ENCODE measurements at places on chromosomes 6 and 20.
A peak's percentile ranks its signal among the peaks of the same experiment; 100 is the strongest.

GRCh38 chr6:16374461-16375200, 136.2 kb downstream of the GMPR start:
- no peak for DNase-seq

- DNase-seq = peak; percentile 63
Measured at GRCh38 chr20:17617212-17617867, 47.5 kb downstream of the DSTN start.

DNA sequence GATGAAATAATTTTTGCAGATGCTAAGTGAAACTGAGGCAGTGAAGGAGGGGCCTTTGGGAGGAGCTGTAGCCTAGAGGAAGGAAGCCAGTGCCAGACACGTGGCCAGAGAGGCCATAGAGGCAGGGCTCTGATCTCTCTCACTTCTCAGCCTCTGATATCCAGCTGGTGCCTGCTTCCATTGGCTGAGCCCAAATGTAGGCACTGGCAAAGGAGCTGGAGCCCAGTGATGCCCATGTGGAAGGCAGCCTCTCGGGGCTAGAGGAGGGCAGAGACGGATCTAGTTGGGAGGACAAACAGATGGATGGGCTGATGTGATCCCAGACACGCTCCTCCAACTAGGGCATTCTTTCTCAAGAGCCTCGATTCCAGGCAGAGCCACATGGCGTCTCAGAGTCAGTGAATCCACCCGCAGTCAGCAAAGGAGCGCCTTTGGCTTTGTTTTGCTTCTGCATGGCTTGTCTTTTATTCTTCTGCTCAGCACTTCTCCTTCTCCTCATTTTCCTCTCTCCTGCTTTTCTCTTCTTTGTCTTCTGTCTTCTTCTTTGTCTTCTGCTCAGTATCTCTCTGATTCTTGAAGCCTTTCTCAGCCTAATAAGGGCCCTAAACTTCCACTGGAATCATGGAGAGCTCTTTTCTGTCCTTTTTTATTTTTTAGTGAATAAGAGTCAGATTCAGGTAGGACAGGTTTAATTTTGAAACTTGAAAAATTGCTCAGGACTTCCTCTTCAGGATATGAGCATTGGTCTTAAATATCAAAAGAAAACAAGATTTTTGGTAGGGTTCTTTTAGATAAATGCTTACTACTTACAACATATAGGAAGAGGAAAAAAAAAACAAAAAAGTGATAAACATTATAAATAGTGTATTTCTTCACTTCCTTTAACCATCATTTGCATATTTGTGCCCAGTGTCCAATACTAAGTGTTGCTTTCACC, 41.8 kb downstream of the CYP24A1 start:
- DNase-seq = no peak

DNA sequence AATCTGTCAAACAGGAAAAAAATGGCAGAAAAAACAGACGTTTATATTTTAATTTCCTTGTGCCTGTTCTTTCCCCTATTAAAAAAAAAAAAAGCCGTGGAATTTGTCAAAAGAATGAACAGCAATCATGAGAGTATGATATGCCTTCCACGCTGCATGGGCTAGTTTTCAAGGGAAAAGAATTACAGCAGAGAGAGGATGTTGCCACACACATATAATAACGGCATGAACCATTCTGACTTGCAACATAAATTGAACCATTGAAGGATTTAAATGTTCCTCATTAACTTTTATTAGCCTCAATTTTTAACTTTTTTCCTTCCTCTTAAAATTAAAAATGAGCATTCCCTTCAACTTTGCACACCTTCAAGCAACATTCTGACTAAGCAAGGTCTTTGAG, 301.8 kb downstream of the FOXC1 start:
- DNase-seq = no peak

DNA sequence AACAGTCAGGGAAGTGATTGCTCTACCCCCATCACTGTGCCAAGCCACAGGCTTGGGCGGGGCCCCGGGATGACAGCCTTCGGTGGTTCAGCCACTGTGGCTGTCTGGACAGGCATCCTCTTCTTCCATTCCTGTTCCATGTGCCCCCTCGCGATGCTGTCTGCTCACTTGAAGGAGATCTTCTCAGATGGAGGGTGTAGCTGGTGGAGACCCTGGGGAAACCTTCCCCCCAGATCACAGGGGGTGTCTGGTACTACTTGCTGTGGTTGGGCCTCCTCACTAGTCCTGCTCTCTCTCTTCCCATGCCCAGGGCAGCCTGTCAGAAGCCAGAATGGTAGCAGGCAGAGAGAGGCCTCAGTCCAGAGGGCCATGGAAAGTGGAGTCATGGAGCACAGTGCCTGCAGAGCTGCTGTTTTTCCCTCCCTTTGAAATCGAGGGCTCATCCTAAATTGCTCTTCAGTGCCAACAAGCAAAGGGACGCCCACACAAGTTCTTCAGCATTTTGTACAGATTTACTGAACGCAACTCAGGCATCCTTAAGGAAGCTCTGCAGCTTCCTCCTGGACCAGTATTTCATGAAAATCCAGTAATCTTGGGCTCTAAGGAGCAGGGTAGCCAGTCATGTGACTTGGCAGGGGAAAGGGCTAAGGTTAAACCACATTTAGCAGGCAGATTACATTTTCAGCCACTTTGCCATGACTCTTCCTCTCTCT, 326.6 kb downstream of the ZFAND3 start:
- no peak for DNase-seq

- DNase-seq = no peak
Measured at GRCh38 chr6:113562248-113562647, 294.9 kb upstream of the MARCKS start.

- DNase-seq = no peak
Measured at GRCh38 chr20:22686097-22686496, 101.7 kb upstream of the FOXA2 start.

GRCh38 chr6:49549691-49550491, 577 bp upstream of the C6orf141 start:
- no peak for DNase-seq

- DNase-seq = no peak
Measured at GRCh38 chr6:12165297-12165696, 124.9 kb upstream of the EDN1 start.

DNA sequence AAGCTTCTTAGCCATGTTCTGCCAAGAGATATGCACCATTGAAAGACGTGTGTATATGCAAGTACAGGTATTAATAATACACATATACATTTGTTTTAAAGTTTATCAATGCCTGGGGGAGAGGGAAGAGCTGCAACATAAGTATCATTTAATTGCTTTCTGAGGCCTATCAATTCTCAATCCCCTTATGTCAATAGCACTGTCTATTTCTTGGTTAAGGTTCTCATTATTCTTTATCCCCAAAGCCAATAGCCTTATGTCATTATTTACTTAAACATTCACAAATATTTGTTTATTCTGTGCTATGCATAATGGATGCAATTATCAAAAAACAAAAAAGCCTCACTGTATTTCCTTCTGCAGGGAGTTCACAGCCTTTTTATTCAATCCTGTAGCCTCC, 350.3 kb upstream of the KCNQ5 start:
- no peak for DNase-seq

GRCh38 chr6:98980819-98981218, 33.1 kb upstream of the FBXL4 start:
- DNase-seq = no peak

DNA sequence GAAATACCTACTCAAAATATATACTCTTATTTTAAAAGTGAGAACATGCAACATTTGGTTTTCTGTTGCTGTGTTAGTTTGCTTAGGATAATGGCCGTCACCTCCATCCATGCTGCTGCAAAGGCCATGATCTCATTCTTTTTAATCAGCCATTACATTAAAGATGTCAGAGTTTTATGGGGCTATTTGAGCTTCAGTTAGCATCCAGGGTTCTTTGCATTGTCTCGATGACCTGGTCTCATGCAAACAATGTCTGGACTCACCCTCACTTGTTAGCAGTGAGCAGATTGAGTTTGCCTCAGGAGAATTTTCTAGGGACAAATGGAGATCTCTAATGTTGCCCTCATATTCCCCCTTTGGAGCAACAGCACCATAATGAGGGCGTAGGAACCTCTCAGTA, 458.7 kb upstream of the AGPAT4 start:
- DNase-seq = no peak

DNA sequence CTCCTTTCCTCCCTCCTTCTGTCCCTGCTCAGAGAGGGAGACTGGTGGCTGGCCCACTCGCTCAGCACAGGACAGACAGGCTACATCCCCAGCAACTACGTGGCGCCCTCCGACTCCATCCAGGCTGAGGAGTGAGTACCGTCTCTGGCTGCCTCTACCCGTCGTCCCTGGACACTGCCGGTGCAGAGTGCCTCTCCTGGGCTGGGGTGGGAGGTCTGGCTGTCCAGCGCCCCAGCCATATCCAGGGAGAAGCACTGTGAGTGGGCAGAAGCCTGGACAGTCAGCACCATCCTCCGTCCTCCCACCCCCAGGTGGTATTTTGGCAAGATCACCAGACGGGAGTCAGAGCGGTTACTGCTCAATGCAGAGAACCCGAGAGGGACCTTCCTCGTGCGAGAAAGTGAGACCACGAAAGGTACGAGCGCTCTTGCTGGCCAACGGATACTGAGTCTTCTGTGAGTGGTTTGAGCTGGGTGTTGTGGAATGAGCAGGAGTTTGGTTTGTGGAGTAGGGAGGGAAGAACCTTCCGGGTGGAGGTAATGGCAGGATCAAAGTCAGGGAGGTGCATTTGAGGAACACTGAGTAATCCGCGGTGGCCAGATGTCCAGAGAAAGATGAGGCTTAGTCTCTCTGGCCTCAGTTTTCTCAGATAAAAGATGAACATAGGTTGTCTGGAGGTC, 48.1 kb downstream of the SRC start:
- no peak for DNase-seq

- DNase-seq = no peak
Measured at GRCh38 chr6:139591075-139591865, 216.8 kb upstream of the CITED2 start.

DNA sequence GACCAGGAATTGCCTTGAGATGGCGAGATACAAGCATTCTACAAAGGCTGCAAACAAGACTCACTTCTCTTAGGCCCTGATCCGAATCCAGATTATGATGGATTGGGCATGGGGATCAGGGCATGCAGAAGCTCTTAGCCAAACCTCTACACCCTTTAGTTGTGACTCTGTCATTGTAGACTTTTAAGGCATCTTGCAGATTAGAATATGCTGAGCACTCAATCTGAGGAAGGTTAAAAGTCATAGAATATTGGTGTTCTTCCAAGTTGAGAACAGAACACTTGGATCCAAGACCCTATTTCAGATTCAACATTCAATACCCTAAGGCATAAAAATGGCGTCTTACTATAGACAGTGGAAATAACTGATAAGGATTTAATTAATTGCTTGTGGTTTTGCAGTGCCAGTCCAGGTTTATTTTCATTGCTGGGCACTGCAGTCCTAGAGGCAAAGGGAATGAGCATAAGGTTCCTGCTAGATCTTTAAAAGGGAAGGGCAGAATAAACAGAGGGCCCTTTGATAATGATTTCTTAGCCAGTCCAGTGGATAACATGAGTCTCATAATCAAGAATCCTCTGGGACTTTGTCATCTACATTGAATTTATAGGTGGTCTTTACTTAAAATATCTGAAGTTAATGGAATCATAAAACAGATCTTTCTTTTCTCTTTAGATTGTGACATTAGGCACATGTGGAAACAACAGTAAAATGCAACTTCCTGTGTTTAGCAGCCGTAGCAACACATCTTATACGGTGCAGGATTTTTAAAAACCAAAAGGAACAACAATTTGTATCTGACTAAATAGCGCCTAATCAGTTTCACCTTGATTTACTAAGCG, 17.6 kb downstream of the PHACTR2 start:
- no peak for DNase-seq

DNA sequence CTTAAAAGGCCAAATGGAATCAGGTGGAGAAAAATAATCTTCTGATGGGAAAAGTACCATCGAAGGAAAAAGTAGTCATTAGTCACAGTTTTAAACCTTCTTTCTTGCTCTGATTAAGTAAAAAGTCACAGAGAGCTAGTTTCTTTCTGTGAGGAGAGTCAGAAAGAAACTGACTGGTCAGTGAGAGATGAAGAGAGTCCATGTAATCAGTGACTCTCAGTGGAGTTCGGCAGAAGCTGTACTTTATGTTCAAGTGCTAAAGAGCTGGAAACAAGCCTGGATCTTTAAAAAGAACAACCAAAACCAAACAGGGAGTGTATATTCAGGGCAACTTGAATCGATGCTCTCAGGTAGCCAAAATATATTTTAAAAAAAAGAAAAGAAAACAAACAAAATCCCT, 44.5 kb downstream of the MDGA1 start:
- no peak for DNase-seq

GRCh38 chr20:54134445-54135220, 39.2 kb downstream of the CYP24A1 start:
- no peak for DNase-seq

DNA sequence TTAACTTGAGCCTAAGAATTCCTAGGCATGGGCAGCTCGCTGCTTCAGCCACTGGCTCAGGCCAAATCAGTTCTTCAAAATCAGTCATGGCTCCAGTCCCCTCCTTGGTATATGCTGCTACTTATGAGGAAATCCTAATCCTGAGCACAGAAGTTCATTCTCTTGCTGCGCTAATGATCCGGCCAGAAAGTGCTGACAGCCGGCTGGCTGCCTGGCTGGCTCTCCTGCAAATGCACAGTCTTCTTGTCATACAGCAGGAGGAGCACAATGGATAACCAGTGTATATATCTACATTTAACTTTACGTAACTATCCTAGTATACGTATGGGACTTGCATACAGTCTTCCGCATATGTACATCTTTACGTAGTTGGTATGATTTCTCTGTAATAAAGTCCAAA, 500.8 kb downstream of the PRKN start:
- DNase-seq = no peak

- no peak for DNase-seq
Measured at GRCh38 chr6:56652994-56653393, 10.3 kb upstream of the DST start.
